ENCODE measurements at places on chromosomes 12 and 14.

GRCh38 chr12:115835445-115835844 is 442.0 kb downstream of the MED13L start:
- DNase-seq, result no peak

- no peak for DNase-seq
These were observed 1.6 kb downstream of the ZFC3H1 start for GRCh38 chr12:71661977-71662530.

- no peak for DNase-seq
These were observed 9.2 kb downstream of the RAB21 start for GRCh38 chr12:71763677-71764379.

DNA sequence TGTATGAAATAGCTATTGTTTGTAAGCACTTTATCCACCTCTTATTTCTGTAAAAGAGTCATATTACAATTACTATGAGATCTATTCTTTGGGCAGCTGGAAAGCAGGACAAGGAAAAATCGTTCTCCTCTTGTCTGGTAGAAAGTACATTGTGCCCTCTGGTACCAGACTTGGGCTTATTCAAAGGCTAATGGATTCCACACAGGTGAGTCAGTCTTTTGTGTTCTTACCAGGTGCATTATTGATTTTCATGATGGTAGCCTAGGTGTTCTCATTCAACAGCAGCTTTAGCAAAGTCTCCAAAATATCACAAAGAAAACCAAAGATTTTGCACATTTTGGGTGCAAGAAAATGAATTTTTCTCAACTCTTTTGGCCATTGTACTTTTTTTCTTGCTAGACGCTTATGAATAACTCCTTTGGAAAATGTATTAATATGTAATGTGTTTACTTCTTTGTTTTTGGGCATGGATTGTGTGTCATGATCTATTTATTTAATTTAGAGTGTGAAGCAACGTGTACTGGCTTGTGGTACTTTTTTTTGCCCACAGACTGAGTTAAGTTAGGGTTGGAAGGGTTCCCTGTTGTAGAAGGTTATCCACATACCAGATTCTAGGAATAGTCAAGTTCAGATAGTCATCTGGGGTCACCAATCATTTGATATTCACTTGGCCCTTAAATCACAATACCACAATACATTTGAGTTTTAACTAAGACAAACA is 26.2 kb downstream of the MNAT1 start:
- DNase-seq, result no peak

DNA sequence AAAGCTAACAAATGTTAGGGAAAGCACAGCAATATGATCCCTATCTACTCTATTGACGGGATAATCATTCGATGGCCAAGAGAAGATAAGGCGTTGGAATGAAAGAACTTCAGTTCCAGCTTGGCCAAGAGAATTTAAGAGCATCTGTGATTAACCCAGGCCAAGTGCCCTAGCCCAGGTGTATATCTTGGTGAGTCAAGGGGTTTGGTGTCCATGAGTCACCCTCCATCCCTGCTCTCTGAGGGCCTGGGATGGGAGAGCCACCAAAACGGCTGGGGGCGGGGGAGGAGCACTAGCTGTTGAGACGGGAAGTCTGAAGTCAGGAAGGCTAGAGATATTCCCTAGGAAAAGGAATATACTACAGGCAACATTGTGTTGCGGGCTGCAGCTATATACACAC is 13.0 kb downstream of the TBPL2 start:
- DNase-seq, result no peak
